Endodermal cell (in vitro differentiated cells): ENCODE measurements at places on chromosomes 7 and 10. TPM values are rescaled to one million over a fixed set of nuclear protein-coding genes. Genes with fewer than 3 reads are reported as not detected.

Gene MYL10
- not detected in 3 replicates for total RNA-seq

Gene METTL2B
- total RNA-seq, result 21.6 to 50.5 TPM (median 44.5 TPM) in 3 replicates

Gene GGCT
- total RNA-seq, result 25.0 to 48.9 TPM (median 46.2 TPM) in 3 replicates

Gene PDE6C
- not detected in 3 replicates for total RNA-seq

Gene RAB19
- total RNA-seq, result 4.3 and 5.1 TPM in 2 replicates

Gene PPP1R17
- total RNA-seq, result not detected in 3 replicates

Gene CEP55
- total RNA-seq, result 28.4 to 76.4 TPM (median 66.8 TPM) in 3 replicates

Gene SAMD9L
- not detected in 2 replicates for total RNA-seq

Gene COL1A2
- total RNA-seq, result 99.7 to 209 TPM (median 102 TPM) in 3 replicates

Gene LMTK2
- total RNA-seq, result 15.6 to 27.8 TPM (median 23.5 TPM) in 3 replicates
